ENCODE measurements at places on chromosomes 2 and 18. TPM values are rescaled to one million over a fixed set of nuclear protein-coding genes. Genes with fewer than 3 reads are reported as not detected.

GAD1 gene
- total RNA-seq: 0.41 TPM

GRCh38 chr2:189088591-189089205, 90.9 kb downstream of the COL5A2 start:
- DNase-seq: no peak

- DNase-seq: peak; percentile 22
Observed at GRCh38 chr2:28810384-28811285, at the start of gene SPDYA. SPDYA (plus strand) TSS chr2:28810834; CDS start chr2:28816015, 5,181 bp downstream.

ABCG5 gene
- not detected for total RNA-seq

DNA sequence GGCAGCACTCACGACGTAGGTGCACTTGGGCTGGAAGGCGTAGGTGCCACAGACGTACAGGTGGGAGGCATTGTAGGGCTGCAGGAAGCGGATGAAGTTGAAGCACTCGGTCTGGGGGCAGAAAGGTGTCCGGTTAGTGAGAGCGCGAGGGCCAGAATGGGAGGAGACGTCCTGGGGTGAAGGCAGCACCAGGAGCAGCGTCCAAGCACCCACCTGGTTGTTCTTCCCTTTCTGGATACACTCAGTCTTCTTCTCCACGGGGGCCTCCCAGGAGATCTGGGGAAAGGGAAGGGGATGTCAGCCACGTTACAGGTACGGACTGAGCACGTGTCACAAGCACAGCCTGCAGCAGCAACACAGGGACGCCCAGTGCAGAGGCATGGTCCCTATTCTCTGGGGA, 4.2 kb downstream of the SEMA4C start:
- DNase-seq: no peak

GRCh38 chr2:38512211-38512610, 90.5 kb downstream of the HNRNPLL start:
- DNase-seq: no peak

GRCh38 chr2:158142568-158143332, 41.1 kb downstream of the UPP2 start:
- no peak for DNase-seq

DNA sequence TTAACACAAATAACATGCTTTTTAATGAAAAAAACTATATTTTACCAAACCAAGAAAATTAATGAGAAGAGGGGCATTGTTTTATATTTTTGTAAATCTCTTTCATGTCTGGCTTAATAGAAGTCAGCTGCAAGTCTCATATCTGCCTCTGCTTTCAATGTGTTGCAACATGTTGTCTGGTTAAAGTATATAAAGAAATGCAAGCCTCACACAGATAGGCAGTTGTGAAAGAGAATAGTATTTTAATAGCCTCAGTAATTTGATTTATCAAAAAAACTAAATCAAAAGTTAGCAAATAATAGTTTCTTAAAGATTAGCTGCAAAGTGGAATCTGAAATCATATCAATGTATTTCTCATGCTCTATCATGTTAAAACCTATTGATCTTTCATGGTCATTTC, 52.9 kb upstream of the NCOA1 start:
- no peak for DNase-seq

DNA sequence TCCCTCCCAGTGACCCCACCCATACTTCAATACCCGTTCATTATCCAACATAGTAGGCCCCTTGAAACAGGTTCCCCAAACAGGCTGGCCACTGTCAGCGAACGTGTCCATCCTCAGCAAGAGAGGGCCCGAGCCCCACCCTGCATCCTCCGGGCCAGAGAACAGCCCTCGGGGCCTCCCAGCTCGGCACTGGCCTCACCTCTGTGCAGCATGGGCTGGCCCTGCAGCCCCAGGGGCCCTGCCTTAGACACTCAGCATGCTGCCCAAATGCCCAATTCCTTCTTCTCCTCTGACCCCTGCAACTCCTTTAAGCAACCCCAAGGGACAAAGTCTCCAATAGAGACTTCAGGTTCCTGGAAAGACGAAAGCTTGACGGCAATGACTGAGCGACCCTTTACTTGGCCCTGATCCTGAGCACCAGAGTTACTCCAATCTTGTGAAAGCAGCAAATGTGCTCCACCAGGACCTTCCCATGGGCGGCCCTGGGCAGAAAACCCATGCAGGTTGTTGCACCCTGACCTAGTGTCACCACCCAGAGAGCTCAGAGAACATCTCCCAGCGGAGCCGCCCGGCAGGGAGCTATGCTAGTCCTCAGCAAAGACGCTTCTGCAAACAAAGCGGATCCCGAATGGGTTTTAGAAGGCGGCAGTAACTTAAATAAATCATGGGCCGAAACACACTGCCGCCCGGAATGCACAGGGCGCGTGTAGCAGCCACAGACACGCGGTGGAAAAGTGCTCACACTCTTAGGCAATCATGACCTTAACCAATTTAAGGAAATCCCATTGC, 782 bp downstream of the COL6A3 start:
- no peak for DNase-seq

DNAH6 gene
- 0.85 TPM for total RNA-seq

DNA sequence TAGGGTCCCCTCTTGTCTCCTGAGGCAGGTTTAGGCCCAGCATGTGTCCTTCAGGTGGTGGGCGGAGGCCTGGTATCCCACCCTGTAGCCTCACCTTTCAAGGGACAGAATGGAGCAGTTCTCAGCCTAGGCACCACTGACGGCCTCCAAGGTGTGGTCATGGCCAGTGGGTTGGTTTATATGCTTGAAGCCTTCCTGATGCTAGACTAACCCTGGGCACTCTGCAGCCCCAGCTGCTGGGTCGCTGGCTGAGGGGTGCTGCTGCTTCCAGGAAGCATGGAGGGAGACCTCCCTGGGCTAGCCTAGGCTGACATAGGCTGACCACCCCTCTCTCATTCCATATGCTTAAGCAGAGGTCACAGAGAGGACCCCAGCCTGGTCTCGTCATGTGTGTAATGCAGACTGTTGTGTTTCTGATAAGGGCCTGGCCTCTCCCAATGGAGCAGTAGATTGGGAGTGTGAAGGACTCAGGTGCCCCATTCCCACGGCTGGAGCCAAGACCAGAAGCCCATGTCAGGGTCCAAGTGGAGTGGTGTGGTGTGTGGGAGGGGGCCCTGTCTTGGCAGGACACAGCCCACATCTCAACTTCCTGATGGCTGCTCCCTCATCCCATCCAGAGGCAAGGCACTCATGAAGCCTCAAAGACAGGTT, 206.6 kb downstream of the DYSF start:
- DNase-seq: no peak

DNA sequence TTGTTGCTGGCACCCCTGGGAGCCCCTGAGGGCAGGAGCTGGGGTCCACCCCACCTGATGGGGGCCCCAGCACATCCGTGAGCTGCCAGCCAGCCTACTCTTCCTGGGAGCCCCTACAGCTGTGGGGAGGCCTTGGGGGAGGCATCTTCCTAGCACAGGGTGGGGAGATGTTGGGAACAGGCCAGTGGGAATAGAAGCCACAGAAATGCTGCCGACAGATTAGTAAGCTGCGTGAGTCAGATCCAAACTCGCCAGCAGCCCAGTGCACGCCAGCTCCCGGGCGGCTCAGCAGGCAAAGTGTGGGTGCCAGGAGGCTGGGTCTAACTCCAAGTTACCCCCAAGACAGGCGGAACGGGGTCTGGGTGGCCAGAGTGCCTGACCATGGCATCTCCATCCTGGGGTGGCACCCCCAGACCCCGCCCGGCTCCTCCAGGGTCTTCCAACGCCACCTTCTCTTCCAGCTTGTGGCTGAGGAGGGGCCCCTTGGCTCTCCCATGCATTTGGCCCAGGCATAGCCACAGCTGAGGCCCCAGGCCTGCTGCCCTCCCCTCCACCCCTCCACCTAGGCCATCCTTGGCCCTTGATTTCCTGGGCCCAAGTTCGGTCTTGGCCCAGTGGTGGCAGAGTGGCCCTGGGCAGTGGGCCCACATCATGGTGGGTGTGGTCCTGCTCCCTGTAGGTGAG, 15.3 kb downstream of the CROCC2 start:
- DNase-seq: peak; percentile 37
